ENCODE measurements at places on chromosomes 12 and 14.
A peak's percentile ranks its signal among the peaks of the same experiment; 100 is the strongest.

- peak; percentile 24 for DNase-seq
Observed at GRCh38 chr12:52495389-52495788, 2.3 kb upstream of the KRT6A start.

GRCh38 chr14:79947440-79948054 is 263.8 kb downstream of the DIO2 start:
- no peak for DNase-seq

- no peak for DNase-seq
Observed at GRCh38 chr12:12689647-12690300, 6.2 kb downstream of the GPR19 start.

DNA sequence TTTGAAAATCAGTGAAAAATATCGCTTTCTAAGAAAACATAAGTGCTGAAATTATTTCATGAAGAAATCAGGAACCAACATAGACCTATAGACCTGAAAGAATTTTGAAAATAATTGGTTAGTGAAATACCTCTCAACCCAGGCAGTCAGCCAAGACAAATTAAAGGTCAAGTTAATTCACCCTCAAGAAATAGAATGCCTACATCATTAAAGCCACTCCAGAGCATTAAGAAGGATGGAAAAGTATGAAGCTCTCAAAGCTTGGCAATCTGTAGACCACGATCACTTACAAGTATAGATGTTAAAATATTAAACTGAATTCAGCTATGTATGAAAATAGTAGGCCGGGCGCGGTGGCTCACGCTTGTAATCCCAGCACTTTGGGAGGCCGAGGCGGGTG is 48.3 kb downstream of the SFSWAP start:
- peak; percentile 24 for DNase-seq

GRCh38 chr12:3138941-3139511 is 61.8 kb downstream of the TSPAN9 start:
- DNase-seq = peak; percentile 35

- DNase-seq = no peak
Observed at GRCh38 chr12:97048421-97049035, 141.5 kb downstream of the NEDD1 start.

- no peak for DNase-seq
Observed at GRCh38 chr12:110266381-110266960, 14.6 kb upstream of the ATP2A2 start.

DNA sequence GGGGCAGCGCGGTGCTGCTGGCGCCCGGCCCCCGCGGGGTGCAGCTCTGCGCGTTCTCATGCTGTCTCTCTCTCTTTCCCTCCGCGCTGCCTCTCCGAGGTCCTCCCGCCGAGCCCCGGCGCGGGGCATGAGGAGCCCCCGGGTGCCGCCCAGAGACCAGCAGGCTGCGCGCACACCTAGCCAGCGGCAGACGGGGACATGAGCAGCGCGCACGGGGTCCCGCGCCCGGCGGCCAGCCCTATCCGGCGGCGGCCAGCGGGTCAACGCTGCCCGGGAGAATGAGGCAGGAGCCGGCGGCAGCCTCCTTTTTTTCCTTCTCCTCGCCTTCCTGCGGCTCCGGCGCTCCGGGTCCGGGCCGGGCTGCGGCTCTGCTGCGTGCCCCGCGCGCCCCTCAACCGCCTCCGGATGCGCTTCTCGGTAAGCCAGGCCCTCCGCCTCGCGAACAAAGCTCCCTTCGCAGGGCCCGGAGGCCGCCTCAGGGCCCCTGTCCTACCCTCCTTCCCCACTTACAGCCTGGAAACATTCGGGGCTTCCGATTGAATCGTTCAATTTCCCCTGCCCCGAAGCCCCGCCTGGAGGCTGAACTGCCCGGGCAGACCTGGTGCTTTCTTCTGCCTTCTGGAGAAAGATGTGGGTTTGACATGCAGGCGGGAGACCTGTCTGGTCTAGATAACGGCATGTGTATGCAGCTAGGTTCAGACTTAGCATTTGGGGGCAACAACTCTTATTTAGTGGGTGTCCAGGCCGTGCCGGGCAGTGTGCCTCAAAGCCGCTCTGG is at the start of gene TUNAR:
TSS of gene TUNAR (plus strand) at position 72 of the 778 bp plus-strand sequence.
- no peak for DNase-seq

DNA sequence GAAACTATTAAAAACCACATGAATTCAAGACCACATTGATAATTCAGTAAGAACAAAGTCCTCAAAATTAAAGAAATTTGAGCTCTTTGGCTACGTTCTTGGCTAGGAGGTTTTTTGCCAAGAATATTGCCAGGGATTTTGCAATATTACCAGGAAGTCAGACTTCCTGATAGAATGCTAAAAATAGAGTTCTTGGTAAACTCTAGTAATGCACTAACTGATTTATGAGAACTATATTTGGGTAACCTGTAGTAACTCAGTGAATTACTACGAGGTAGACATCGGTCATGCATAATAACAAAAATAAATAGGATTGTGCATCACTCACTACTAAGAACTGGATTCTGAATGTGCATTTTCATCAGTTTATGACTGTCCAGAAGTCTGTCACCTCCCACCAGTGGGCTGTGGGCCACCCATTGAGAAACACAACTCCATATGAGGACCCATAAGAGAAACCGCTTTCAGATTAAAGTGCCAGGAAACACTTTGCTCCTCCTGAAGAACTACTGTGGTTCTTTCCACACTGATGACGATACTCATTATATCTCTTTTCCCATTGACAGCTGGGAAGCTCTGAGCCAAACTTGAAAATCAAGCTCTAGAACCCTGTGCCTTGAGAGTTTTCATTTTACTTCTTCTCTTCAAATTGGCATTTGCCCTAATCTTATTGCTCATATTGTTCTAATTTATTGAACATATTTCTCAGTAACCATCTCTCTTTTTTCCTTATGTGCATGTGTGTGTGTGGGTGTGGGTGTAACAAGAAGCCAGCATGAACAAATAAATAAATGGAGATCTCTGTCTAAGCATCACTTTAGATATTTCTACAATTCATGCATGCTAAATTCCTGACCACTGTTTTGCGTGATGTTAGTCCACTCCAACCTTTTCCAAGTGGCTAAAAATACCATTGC is 116.6 kb downstream of the BCL11B start:
- DNase-seq = no peak

GRCh38 chr14:66359500-66359899 is 126.7 kb upstream of the CCDC196 start:
- peak; percentile 54 for DNase-seq

- no peak for DNase-seq
Observed at GRCh38 chr12:54134850-54135249, 53.9 kb downstream of the SMUG1 start.

- no peak for DNase-seq
Observed at GRCh38 chr12:95663525-95663924, 112.2 kb upstream of the USP44 start.

GRCh38 chr12:28938581-28939235 is 210.4 kb upstream of the FAR2 start:
- no peak for DNase-seq

- DNase-seq = no peak
Observed at GRCh38 chr12:56389412-56389811, 26.8 kb upstream of the APOF start.

DNA sequence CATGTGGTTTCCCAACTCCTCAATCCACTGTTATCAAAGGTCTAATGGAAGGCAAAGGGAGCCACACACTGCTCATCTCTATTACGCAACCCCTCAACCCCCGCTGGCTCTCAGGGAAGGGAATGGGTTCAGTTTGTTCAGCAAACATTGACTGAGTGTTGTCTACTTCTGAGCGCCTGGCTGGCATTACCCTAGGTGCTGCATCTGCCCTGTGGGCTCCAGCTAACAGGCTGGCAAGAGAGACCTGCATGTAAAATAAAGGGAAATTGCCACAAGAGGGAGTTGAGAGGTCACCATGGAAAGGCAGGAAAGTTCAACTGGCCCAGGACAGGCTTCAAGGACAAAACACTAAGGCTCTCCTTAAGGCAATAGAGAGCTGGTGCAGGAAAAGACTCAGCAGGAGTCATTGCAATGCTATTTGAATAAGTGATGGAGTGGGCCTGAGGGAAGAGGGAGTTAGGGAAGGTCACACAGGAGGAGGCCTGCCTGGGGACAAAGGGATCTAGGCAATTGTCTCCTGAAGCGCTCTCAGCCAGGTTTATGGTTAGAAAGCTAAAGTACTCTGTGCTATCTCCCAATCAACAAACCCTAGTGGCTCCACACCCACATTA is 5.5 kb upstream of the ZNF740 start:
- no peak for DNase-seq

DNA sequence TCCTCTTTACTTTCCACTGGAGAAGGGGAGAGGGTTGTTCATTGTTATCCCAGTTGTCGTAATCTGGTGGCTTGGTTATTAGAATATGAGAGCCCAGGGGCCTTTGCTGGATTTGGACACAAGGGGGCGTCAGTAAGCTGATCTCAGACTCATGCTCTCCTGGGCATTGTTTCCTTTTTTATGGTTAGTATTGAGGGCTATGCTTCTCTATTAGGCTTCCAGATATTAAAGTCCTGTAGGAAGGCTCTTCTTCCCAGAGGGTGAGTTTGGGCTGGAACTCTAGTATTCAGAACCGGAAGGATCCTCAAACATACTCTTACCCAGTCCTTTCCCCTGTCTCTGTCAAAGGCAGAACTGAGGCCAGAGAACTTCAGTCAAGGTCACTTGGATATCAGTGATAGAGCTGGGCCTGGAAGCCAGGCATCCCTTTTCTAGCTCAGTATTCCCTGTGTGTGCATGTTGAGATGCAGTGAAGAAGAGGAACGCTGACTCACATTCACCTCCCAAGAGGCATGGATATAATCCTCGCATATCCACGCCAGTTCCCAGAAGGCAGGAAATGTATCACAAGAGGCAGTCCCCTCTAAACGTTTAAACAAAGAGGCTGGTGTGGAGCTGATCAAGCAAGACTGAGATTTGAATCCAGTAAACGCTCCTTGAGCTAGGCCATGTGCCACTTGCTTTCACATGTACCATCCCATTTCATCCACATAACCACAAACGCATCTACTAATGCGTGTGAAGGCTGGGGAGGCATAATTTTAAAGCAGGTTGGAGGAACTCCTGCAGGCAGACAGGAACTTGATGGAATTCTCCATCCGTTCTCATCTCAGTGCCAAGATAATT is 41.6 kb downstream of the UBE3B start:
- DNase-seq = peak; percentile 83

- DNase-seq = no peak
Observed at GRCh38 chr12:92558806-92559205, 144.0 kb upstream of the PLEKHG7 start.

DNA sequence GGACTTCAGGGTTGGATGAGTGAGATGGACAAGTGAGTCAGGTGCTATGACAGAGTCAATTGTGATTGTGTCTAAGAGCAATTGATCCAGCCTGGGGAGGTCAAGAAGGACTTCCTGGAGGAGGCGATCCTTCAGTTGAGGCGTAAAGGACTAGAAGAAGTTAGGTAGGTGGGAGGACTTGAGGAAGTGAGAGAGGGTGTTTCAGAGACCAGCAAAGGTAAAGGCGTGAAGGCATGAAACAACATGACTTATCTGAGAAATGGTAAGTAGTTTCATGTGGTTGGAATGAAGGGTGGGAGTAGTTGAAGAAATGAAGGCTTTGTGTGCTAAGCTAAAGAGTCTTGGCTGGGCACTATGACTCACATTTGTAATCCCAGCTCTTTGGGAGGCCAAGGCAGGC is 48.9 kb upstream of the PPP1CC start:
- no peak for DNase-seq

GRCh38 chr14:30221546-30221945 is 293.9 kb upstream of the PRKD1 start:
- peak; percentile 45 for DNase-seq

GRCh38 chr12:58368001-58368400 is 426.6 kb downstream of the ATP23 start:
- DNase-seq = no peak

GRCh38 chr14:70897464-70897863 is 9.8 kb upstream of the PCNX1 start:
- DNase-seq = peak; percentile 82

- DNase-seq = no peak
Observed at GRCh38 chr12:76176940-76177339, 92.5 kb upstream of the NAP1L1 start.

DNA sequence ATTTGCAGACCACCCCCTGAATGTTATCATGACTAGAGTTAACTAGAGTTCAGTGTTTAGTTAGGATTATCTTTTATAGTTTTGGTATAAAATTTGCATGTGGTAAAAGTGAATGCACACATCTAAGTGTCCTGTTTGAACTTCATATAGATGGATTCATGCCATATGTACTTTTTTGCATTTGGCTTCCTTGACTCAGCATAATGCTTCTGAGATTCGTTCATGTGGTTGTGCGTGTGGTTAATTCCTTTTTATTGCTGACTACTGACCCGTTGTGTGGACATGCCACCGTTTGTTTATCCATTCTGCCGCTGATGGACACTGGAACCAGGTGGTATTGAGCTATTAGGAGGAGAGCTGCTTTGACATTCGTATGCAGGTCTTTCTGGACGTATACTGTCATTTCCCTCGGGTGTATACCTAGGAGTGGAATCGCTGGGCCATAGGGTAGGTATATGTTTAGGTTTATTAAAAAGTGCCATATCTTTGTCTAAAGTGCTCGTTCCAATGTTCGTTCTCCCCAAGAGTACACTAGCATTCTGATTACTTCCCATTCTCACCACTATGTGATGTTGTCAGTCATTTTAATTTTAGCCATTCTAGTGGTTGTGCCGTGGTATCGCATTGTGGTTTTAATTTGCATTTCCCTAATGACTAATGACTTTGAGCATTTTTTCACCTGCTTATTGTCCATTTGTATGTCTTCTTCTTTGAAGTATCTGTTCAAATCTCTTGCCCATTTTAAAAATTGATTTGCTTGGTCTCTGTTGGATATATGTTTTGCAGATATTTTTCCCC is 37.7 kb downstream of the RIN3 start:
- no peak for DNase-seq

DNA sequence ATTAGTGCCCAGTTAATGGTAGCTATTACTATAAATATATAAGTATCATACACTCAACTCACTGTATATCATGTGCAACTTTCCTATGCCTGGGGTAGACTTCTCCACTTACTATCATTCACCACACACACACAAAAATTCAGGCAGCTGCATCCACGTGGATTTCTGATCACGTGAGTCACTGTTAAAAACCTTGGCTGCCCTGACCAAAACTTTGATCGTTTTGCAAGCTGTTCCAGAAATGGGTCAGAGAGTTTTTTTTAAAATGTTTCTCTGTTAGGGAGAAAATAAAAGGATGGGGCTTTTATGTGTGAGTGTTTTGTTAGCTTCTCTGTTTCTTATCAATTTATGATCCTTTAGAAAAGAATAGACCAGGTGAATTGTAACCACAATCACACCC is 198.2 kb upstream of the CNOT2 start:
- peak; percentile 6 for DNase-seq

DNA sequence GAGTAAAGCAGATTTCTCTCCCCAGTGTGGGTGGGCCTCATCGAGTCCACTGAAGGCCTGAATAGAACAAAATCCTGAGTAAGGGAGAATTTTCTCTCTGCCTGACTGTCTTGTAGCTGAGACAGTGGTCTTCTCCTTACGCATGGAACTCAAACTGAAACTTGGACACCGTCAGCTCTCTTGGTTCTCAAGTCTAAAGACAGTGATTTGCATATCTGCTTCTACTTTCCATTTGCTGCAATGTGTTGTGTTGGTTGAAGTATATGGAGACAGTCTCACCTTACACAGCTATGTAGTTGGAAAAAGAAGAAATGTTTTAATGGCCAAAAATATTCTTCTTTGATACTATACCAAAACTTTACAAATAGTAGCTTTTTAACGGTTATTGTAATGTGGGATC is 160.2 kb upstream of the LMNTD1 start:
- no peak for DNase-seq

- no peak for DNase-seq
Observed at GRCh38 chr14:64119500-64119899, 174.7 kb downstream of the ESR2 start.
